ENCODE measurements at places on chromosomes 2 and 18. TPM values are rescaled to one million over a fixed set of nuclear protein-coding genes. Genes with fewer than 3 reads are reported as not detected.
A peak's percentile ranks its signal among the peaks of the same experiment; 100 is the strongest.

GRCh38 chr2:25215948-25216679 lies 47.7 kb upstream of the POMC start:
- peak; percentile 84 for DNase-seq

GRCh38 chr2:770776-771175 lies 93.6 kb upstream of the TMEM18 start:
- DNase-seq: no peak

The DAW1 gene
- total RNA-seq: not detected

The EPB41L3 gene
- total RNA-seq: 45.6 TPM

The CD8B2 gene
- not detected for total RNA-seq

All from heart left ventricle (tissue), 16 donors.